ENCODE measurements at places on chromosomes 6 and 20.

- DNase-seq = no peak
Observed at GRCh38 chr20:22382742-22383141, 201.6 kb downstream of the FOXA2 start.

GRCh38 chr6:139337830-139338229 lies 36.6 kb downstream of the CITED2 start:
- DNase-seq = no peak

GRCh38 chr6:85126485-85127167 lies 323.3 kb upstream of the NT5E start:
- DNase-seq = no peak

GRCh38 chr20:63831993-63832686 lies 1.1 kb upstream of the ZBTB46 start:
- no peak for DNase-seq

GRCh38 chr20:52210037-52210990 lies 18.7 kb upstream of the ZFP64 start:
- DNase-seq = no peak

DNA sequence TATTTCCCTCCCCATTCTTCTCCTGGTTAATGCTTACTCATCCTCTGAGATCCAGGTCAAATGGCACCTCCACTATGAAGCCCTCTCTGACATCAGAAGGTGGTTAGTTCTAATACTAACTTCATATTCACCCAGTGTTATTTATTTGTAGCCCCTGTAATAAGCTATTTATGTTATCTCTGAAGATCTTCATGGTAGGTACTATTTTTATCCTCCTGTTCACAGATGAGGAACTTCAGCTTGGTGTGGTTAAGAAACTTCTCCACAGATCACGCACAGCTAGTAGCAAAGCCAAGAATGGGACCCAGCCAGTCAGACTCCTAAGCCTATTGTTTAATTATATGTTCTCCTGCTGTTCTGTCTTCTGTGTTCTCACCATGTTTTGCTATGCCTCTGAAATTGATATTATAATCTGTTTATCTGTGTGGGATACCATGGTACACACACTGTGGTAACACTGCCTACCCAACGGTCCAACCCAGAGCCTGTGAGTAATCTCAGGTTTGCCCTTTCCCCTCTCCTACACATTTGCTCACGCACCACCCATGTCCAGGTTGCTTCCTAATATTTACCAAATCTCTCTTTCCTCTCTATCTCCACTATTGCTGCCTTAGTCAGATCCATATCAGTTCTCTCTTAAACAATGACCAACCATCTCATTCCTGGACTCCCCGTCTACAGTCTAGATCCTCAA lies 98.4 kb downstream of the IPCEF1 start:
- no peak for DNase-seq

- DNase-seq = no peak
Observed at GRCh38 chr6:12861603-12862002, 145.0 kb downstream of the PHACTR1 start.

DNA sequence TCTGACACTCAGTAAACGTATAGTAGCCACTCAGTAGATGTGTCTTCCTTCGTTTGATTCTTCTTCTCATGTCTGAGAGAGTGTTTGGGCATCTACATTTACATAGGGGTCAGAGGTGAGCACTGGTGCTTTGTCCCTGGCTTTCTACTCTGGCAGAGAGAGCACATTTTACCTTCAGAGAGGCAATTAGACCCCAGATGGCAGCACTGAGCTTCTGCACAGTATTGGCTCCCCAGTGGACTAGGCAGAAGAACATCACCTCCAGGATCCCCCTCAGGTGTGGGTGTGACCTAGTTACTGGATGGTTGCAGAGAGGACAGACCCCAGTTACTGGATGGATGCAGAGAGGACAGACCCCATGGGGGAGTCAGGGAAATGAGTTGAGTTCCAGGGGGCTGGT lies 327.2 kb downstream of the DHX35 start:
- DNase-seq = no peak

GRCh38 chr20:47568837-47569410 lies 67.2 kb downstream of the NCOA3 start:
- no peak for DNase-seq

- DNase-seq = no peak
Observed at GRCh38 chr20:25016471-25016870, 23.9 kb upstream of the APMAP start.

DNA sequence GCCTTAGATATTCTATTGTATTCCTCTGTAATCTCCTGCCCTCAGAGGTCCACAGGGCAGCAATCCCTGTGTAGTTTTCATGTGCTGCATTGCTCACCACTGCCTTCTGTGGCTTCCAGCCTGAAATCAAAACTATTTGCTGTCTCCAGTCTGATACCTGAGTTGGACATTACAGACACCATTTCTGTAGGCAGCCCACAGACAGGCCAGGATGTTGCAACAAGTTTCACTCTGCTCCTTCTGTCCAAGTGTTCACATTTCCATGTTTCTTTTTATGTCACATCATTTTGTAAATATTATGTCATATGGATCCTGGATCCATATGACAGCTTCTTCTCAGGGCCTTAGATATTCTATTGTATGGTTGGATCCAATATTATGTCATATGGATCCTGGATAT lies 21.7 kb downstream of the ECI2 start:
- no peak for DNase-seq

- no peak for DNase-seq
Observed at GRCh38 chr6:111803804-111804203, 69.4 kb downstream of the FYN start.

DNA sequence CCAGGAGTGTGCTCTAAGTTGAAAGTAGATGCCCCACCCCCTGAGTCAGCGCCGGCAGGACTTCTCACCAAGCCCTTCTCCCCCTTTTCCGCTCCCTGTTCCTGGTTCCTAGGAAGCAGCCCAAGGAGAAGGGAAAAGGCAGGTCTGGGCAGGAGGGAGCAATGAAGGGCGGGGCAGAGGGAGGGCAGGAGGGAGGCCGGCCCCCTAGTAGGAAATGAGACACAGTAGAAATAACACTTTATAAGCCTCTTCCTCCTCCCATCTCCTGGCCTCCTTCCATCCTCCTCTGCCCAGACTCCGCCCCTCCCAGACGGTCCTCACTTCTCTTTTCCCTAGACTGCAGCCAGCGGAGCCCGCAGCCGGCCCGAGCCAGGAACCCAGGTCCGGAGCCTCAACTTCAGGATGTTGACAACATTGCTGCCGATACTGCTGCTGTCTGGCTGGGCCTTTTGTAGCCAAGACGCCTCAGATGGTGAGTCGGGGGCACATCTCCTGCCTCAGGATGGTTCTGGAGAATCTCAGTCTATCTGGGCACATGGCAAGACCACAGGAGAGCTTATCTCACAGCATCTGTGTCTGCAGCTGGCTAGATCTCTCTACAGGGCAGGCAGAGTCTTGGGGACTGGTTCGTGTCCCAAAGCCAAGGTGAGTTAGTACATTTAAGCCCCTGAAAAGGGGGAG lies at the start of gene PROCR:
Gene PROCR, plus strand, starts transcription at position 320 of the 681 bp plus-strand sequence. Its CDS starts 83 bp downstream, at position 403.
- DNase-seq = peak; percentile 79

GRCh38 chr6:15358579-15359327 lies 112.9 kb downstream of the JARID2 start:
- DNase-seq = no peak

GRCh38 chr20:59598625-59599310 lies 5.6 kb upstream of the PHACTR3 start:
- DNase-seq = no peak

- peak; percentile 87 for DNase-seq
Observed at GRCh38 chr20:19786311-19786710, 28.3 kb downstream of the RIN2 start.

DNA sequence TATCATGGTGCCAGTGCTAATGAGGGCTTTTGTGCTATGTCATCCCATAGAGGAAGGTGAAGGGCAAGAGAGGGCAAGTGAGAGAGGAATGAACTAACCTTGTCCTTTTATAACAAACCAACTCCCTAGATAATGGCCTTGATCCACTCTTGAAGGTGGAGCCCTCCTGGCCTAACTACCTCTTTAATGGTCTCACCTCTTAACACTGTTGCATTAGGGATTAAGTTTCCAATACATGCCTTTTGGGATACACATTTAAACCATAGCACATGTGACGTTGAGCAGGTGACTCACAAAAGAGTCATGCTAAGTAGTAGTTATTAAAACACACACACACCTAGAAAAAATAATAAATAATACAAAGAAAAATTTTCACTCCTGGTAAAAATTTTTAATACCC lies 36.9 kb downstream of the CCN2 start:
- DNase-seq = no peak

GRCh38 chr6:106739387-106739786 lies 110.0 kb downstream of the QRSL1 start:
- no peak for DNase-seq

DNA sequence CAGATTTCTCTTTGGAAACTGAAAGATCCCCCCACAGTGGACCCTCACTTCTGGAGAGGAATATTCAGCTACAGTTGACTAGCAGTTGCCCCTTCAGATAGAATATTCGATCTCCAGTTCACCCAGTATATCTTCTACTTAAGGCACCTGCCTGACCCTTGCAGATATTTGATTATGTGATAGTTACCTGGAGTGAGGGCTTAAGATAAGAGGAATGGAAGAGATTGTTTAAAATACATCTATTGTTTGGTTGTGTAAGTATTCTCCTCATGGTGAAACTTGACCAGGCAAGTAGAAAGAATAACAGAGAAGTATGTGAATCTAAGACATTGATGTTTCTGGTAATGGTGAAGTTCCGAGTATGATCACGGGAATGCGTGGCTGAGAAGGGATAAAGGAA lies 1.6 kb upstream of the ZCCHC3 start:
- DNase-seq = no peak

- no peak for DNase-seq
Observed at GRCh38 chr6:142886431-142887170, 58.4 kb downstream of the HIVEP2 start.

GRCh38 chr20:44884907-44885391 lies 556 bp upstream of the YWHAB start:
- no peak for DNase-seq

DNA sequence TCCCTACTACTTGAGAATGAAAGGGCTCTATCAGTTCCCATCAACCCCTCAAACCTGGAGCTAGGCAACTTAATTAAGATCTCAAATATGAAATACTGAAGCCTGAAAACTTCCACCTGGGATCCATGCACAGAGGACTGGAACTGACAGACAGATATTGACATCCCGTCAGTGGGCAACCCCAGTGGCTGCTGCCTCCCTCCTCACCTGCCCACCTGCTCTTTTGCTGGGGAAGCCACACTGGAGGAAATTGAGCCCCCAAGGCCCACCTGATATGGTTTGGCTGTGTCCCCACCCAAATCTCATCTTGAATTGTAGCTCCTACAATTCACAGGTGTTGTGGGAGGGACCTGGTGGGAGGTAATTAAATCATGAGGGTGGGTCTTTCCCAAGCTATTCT lies 192.8 kb downstream of the LRFN2 start:
- DNase-seq = no peak

- no peak for DNase-seq
Observed at GRCh38 chr6:139981768-139982181, 607.3 kb upstream of the CITED2 start.

DNA sequence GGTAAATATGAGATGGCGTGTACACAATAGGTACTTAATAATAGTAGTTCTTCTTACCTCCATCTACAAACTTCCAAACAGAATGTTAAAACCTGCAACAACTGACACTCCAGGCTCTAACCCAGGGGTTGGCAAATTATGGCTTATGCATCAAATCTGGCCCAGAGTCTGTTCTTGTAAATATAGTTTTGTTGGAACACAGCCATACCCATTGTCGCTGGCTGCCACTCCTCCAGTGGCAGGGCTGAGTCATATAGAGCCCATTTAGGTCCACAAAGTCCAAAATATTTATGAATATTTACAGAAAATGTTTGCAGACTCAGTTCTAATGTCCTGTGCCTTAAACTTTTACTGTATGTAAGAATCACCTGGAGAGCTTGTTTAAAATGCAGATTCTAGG lies 69.9 kb upstream of the BTBD3 start:
- DNase-seq = no peak

- no peak for DNase-seq
Observed at GRCh38 chr6:7087491-7087979, 20.2 kb upstream of the RREB1 start.

DNA sequence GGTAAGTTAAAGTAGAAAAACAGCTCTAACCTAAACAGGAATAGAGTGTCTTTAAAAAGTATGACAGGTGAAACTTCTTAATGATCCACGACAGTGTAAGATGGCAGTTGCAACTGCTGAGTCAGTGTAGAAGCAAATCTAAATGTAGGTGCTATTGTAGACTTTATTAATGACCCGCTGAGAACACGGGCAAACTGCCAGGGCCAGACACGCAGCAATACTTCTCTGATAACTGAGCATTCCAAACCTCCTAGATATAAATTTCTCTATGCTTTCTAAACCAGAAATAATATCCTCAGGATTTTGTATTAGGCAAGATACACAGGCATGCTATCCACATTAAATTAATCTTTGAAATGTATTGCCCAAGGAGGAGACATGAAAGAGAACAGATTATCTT lies 1076.4 kb downstream of the HACE1 start:
- DNase-seq = no peak

DNA sequence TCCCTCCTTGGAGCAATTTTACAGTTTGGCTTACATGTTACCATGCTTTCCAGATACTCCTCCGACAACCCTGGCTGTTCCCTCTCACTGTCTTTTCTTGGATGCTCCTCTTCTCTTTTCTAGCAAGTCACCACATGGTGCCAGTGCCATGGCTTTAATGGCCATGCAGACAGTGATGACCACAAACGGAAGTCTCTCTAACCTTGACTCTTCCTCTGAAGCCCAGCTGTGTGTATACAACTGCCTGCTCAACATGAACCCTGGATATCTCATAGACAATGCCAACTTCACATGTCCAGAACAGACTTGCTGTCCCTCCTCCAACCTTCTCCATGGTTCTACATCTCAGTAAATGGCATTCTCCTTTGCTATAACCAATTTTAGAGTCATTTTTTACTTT lies 49.8 kb upstream of the NEDD9 start:
- DNase-seq = no peak

GRCh38 chr6:12361042-12361765 lies 71.0 kb downstream of the EDN1 start:
- no peak for DNase-seq

DNA sequence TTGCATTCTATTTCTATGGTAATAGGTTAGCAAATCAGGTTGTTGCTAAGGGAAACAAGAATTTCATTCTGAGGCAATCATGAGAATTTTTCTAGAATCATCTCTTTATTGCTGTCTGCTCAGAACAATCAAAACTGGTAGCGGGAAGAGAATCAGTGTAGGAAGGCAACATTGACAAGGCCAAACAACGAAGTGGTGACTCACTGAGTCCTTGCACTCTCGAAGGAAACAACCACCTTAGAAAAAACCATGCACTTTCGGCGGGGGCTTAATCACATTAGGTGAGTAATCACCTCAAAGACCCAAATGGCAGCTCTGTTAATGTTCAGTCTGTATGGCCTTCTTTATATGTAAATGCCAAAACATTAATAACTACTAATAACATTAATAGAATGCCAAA lies 78.8 kb upstream of the MAP7 start:
- DNase-seq = no peak

- DNase-seq = no peak
Observed at GRCh38 chr6:43013097-43013842, 476 bp downstream of the MEA1 start.

DNA sequence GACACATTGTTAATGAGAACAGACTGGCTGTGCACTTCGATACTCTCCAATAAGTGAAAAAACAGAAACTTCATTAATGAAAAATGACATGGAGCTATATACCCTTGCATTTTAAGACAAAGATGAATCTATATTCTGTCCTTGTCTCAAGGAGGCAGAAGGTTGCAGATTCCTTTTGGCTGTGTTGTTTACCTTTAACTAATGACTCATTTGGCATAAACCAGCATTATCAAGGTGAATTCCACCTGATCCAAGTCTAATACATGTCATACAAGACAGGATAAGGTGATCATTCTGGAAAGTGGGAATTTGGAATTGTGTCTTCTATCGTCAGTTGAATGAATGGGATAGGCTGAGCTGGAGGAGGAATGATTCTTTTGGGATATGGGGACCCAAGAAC lies 192.9 kb downstream of the PLCB4 start:
- DNase-seq = no peak
